ENCODE measurements at places on chromosomes 16 and 17. TPM values are rescaled to one million over a fixed set of nuclear protein-coding genes. Genes with fewer than 3 reads are reported as not detected.
A peak's percentile ranks its signal among the peaks of the same experiment; 100 is the strongest.

Gene PLCG2
- total RNA-seq = 14.2 TPM

Gene DPEP2
- 6.2 TPM for total RNA-seq

Gene ITGA2B
- total RNA-seq = 0.31 TPM

Gene CCL2
- 6.6 TPM for total RNA-seq

Gene MMP28
- total RNA-seq = not detected

Gene SLC35G6
- not detected for total RNA-seq

Gene TMEM100
- total RNA-seq = not detected

GRCh38 chr16:48687421-48688038 lies 77.5 kb upstream of the N4BP1 start:
- no peak for DNase-seq

DNA sequence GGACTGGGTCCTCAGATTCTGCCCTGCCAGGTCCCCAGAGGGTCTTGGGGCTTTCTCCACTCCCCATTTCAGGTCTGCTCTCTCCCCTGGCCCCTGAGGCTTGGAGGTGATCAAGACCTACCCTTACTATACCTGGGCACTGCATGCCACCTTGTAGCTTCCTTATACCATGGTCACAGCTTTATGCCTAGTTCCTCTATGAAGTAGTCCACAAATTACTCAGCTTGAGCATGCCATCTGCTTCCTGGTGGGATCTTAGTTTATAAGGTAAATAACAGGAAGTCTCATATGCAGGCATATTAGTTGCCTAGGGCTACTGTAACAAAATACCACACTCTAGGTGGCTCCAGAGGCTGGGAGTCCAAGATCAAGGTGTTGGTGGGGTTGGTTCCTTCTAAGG lies 11.0 kb upstream of the PMFBP1 start:
- no peak for DNase-seq

- DNase-seq = no peak
Observed at GRCh38 chr16:10016752-10017151, 165.5 kb downstream of the GRIN2A start.

GRCh38 chr17:48636177-48637018 lies 10.2 kb upstream of the HOXB9 start:
- peak; percentile 69 for DNase-seq

DNA sequence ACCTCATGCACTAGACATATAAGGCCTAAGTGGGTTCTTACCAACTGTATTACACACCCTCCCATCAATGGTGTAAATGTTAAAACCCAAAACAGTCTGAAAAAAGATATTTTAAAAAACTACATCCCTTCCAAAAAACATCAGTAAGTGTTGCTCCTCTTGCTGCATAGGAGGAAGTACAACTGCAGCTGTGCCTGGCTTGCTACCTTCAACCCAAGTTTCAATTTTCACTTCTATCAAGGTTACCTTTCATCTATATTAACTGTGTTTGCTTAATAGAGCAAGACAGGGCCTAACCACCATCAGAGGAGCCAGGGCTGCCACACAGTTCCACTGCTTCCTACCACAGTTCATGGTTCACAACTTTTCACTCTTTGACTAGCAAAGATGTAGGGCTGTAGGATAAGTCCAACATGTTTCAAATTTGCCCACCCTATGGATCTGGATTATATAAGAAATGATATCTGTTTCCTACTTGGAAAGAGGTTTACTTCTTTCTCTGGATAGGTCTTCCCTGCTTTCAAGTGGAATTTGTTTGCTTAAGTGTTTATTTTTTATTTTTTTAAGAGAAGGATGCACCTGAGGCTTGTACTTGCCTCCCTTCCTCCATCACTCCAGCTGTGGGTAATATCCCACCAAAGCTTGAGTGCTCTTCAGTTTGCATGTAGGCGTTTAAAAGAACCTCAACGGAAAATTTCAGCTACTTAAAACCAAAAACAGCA lies 56.7 kb downstream of the GRB7 start:
- no peak for DNase-seq

GRCh38 chr17:6350806-6351205 lies 84.1 kb downstream of the AIPL1 start:
- DNase-seq = no peak

DNA sequence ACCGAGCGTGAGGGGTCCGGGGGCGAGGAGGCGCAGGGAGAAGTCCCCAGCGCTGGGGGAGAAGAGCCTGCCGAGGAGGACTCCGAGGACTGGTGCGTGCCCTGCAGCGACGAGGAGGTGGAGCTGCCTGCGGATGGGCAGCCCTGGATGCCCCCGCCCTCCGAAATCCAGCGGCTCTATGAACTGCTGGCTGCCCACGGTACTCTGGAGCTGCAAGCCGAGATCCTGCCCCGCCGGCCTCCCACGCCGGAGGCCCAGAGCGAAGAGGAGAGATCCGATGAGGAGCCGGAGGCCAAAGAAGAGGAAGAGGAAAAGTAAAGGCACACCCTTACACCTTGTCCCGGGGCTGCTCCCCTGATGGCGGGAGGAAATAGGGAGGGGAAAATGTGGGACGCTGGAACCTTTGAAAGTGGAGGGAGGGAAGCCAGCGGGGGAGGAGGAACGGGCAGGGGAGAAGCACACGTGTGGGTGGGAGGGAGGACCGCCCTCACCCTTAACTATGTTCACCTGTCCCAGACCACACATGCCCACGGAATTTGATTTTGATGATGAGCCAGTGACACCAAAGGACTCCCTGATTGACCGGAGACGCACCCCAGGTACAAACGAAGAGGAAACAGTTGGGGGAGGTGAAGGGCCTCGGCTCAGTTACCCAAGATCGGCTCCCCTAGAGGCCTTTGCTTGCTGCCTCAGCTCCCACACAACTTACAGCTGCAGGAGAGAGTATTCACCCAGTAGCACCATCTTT lies 916 bp downstream of the PAGR1 start:
- no peak for DNase-seq

GRCh38 chr16:69436896-69437295 lies 12.5 kb downstream of the CYB5B start:
- DNase-seq = no peak

- DNase-seq = no peak
Observed at GRCh38 chr16:31888735-31889134, 15.1 kb downstream of the ZNF267 start.

DNA sequence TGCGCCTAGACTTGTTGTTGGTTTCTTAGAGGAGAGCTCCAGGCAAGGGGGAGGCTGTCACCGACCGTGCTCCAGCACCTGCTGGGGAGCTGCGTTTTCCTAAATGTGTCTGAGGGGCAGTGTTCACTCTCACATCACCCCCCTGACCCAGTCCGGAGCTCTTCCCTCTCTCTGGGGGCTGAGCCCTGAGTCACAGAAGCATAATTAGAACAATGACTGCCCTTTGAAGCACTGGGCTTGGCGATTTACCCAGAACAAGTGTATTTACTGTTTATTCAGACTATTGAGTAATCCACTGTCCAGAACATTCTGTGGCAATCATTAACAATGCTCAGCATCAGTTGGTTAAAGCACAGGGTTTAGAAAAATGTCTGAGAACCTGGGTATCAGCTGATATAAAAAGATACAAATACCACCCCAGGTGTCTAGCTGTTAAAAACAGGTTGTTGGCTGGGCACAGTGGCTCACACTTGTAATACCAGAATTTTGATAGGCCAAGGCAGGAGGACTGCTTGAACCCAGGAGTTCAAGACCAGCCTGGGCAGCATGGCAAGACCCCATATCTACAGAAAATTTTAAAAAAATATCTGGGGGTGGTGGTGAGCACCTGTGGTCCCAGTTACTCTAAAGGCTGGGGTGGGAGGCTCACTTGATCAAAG lies 8.1 kb downstream of the CES4A start:
- no peak for DNase-seq

- DNase-seq = no peak
Observed at GRCh38 chr16:76483307-76483909, 206.2 kb downstream of the CNTNAP4 start.

DNA sequence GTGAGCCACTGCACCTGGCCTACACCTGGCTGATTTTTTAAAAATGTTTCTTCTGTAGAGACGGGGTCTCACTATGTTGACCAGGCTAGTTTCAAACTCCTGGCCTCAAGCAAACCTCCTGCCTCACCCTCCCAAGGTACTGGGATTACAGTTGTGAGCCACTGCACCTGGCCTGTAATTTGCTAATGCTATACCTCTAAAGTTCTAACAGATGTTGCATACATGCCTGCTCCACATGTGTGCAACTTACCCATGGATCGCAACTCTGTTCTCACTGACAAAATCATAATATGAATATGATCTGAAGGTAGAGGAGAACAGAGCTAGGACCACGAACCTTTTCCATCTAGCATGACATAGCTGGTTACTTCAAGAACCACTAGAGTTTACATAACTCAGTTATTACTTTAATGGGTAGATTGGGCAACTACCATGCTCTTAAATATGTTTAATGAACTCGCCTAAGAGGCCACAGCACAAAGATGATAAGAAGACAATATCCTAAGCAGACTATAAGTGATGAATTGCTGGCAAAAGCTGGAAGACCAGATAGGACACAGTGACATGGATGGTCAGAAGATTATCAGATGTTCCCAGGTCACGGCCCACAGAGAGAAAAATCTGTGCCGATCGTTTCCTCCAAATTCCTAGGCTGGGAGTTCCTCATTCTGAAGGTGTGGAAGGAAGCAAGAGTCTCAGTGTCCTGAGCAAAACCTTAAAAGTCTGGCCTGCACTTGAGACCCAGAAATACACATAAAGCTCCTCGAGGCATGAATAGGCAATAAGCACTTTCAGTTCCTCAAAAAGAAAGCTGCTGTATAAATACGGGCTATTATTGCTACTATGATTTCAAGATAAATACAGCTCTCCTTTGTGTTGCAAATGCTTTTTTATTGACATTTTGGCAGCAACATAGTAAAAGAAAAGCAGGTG lies 53.6 kb upstream of the ICAM2 start:
- no peak for DNase-seq

DNA sequence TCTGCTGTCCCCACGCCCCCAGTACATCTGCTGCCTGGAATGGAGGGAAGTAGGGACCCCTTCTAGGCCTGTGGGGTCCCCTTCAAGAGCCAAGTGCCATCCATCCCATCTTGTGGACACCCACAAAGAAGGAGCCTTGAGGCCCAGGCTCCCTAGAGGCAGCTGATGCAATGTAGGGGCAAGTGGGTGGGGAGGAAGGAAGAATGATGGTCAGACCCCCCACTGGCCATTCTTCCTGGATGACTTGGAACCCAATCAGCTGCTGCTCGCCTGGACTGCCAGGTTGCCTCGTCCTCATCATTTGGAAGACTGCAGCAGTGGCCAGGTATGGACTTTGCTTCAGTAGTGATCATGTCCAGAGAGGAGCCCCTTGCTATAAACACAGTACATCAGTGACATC lies 48.9 kb downstream of the SMPD3 start:
- DNase-seq = no peak

DNA sequence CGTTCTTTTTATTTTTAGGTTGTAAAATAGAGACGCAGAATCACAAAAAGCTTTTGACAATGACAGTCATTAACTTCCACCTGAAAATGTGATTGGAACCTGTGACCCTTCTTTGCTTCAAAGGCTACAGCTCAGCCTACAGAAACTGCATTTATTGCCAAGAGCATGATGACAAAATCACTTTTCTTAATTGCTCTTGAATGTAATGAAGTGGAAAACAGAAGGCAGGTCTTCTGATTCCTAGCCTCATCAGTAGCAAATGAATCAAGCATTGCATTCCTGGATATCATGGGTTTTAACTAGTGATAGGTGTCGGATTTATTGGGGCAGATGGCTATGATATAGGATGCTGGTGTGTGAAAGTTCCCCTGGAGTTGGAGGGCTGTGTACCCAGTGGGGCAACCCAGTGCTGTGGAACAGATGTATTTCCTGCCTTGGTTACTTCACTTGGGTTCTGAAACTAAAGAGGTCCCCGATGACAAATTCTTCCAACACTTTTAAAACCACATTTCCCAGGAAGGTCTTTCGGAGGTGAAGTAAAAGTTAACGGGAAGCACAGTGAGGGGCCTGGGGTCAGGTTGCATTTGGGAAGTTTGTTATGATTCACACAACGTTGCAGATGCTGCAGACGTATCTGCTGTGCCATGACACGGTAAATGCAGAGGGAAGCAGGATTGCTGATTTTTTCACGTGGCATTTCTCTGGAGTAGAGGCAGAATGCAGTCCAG lies 127.5 kb downstream of the HS3ST3A1 start:
- DNase-seq = no peak

- no peak for DNase-seq
Observed at GRCh38 chr16:31168848-31169247, 11.1 kb upstream of the FUS start.

GRCh38 chr17:55272711-55273578 lies 8.2 kb downstream of the HLF start:
- DNase-seq = no peak

DNA sequence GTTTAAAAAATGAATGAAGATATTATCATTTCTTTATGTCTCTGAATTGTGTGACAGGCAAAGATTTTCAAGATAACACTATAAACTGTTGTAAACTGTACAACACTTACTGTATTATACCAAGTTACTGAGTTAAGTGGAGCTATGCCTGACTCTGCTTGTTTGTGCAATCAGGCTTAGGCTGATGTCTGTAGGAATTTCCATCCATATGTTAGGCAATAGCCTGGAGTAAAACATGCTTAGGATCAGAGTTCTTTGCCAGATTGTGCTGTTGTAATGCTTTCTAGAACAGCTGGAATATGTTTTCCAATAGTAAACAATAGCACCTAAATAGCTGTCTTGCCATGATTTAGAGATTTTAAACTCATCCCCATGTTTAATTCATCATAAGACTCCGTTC lies 1496.7 kb downstream of the CDH11 start:
- DNase-seq = no peak

DNA sequence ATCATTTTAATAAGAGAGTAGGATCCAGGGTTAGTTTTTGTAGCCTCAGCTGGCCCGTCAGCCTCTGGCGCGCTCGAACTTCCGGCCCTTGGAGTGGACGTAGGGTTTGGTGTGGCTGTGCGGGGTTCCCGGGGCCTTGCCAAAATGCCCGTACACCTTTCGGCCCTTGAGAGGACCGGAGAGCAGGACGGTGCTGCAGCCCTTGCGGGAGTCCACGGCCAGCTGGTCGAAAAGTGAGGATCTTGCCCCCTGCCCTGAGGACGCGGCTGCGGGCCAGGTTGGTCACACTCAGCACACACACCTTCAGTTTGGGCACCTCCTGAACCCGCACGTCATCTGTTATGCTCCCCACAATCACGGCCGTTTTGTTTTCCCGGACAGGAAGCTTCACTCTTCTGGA lies 42.2 kb upstream of the CNTNAP4 start:
- no peak for DNase-seq

DNA sequence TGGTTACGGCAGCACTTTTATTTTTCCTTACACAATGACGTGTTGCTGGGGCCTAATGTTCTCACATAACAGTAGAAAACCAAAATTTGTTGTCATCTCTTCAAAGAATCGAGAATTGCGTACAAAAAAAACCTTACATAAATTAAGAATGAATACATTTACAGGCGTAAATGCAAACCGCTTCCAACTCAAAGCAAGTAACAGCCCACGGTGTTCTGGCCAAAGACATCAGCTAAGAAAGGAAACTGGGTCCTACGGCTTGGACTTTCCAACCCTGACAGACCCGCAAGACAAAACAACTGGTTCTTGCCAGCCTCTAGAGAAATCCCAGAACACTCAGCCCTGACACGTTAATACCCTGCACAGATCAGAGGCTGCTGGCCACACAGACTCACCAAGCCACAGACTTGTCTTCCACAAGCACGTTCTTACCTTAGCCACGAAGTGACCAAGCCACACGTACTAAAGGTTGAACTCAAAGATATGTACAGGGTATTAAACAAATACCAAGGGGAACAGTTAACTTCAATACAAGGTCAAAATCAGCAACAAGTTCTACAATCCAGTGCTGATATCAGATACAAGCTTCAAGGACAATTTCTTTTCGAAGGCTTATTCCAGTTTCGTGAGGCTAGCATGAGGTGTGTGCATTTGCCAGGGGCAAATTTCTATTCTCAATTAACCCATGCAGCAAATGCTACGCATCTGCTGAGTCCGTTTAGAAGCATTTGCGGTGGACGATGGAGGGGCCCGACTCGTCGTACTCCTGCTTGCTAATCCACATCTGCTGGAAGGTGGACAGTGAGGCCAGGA lies 2.4 kb downstream of the ACTG1 start:
- no peak for DNase-seq
